Choroid plexus epithelial cell (primary cell): ENCODE measurements at places on chromosomes 5 and 9.

DNA sequence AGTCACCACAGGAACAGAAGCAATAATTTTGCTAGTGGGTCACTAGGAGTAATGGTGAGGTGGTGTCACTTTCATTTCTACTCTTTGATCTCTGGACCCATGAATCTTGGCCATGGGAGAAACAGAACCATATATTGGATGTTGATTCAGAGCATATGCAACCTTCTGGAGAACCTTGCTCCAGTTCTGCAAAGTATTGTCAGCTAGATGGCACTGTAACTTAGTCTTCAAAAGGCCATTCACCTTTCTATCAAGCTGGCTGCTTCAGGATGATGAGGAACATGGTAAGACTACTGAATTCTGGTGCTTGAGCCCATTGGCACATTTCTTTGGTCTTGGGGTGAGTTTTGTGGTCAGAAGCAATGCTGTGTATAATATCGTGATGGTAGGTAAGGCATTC is 129.1 kb upstream of the FBN2 start:
- DNase-seq, result peak; percentile 54

DNA sequence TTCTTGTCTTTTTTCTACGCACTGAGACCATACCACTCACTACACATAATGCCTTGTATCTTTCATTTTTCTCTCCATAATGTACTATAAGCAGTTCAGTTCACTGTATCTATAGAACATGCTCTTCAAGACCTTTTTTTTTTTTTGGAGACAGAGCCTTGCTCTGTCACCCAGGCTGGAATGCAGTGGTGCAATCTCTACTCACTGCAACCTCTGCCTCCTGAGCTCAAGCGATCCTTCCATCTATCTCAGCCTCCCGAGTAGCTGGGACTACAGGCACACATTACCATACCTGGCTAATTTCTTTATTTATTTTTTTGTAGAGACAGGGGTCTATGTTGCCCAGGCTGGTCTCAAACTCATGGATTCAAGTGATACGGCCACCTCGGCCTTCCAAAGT is 208.7 kb downstream of the FANCC start:
- DNase-seq, result no peak

GRCh38 chr5:99141534-99142128 is 212.8 kb upstream of the CHD1 start:
- DNase-seq, result no peak

DNA sequence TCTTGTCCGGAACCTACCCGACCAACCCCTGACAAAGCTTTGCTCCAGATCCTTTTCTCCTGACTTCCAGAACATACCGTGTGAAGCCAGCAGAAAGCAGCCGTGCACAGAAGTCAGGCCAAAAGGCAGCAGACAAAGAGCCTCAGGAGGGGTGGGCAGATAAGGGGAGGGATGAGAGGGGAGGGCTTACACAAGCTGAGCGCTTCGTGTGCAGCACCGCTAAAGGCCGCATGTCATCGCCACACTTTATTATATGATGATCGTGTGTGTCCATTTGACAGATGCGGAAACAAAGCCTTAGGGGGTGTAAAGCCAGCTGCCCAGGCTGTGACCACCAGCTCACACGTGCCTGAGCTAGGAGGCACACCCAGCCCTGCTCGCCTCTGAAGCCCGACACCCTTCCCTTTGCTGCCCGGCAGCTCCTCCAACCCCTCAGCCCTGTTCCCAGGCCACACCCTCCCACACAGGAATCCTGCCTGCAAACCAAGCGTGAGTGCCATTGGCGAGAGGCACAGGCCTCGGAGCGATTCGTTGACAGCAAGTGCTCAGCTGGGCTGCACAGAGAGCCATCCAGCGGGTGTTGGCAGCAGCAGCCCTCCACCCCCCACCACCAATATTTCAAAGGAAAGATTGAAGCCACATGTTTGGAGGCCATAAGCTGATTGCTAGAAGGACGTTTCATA is 170.5 kb upstream of the SMIM23 start:
- DNase-seq, result no peak

DNA sequence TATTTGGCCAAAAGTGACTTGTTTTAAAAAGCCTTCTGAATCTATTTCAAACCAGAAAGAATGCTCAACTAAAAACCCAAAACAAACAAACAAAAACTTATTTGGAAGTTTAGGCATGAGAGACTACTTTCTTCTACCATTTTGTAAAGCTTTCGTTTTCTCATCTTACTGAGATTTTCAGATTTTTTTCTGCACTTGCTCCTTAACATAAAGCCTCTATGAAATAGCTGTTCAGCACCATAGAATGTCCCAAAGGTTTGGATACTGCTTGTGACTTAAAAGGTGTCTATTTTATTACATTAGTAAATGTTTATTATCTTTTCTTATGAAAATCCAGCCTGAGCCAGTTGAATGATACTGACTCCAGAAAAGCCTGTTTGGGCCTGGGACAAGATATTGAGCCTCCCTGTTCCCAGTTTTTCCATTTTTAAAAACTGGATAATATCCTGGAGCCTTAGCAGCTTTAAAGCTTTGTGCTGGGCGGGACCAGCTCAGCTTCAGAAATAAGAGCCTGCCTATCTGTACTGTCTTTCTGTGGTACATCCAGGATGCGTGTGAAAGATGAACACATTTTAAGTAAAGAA is 292.6 kb downstream of the ZSWIM6 start:
- no peak for DNase-seq

DNA sequence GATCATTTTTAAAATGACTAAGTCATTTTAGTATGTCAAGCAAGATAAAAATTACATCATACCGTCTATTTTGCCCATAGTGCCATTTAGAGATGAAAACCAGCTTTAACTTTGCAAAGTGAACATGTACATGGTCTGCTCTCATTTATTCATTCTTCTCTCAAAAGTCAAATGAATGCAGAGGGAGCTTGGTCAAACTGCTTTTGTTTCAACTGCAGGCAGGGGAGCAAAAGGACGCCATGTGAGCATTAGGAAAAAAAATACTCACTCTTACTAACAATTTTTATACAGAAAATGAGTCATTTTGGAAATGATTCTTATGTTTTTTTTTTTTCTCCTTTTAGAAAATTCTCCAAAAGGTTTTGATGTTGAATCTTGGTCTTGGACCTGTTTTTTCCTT is 15.7 kb downstream of the SCGB3A1 start:
- no peak for DNase-seq

DNA sequence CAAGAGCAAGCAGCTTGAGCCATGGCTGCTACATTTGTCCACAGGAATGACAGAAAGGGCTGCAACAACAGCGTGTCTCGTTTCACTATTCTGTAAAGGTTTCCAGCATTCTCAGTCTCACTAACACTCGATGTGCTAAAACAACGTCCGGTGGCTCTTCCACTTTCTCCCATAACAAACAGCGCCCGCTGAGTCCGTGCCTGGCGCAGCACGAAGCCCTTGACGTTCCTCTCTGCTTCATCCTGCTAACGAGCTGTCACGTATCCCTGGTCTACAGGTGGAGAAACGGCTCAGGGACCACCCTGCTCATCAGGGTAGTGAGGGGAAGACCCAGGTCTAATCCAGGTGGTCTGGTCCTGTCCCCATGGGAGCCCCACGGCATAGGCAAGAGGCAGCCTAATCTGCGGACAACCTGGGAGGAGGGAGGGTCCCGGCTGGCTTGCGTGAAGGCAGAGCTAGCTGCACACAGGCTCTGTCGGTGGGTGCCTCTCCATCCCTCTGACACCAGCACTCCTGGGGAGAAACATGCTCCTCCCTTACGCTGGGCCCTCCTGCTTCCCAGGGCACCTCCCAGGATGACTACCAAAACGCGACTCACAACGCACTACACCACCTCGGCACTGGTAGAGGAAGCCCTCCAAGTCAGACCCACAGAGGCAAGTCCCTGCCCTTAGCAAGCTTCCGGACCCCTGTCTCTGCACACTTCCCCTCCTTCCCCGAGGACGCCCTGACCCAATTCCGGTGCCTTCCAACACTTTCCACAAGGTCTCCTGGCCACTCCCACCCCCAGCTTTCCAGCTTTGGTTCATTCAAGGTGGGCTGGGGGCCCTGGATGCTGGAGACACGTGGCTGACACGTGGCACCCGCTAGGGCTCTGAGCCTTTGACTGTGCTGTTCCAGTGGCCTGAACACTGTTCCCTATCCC is 43.3 kb downstream of the VAV2 start:
- DNase-seq, result no peak

GRCh38 chr5:10678244-10678643 is 82.8 kb downstream of the DAP start:
- no peak for DNase-seq

DNA sequence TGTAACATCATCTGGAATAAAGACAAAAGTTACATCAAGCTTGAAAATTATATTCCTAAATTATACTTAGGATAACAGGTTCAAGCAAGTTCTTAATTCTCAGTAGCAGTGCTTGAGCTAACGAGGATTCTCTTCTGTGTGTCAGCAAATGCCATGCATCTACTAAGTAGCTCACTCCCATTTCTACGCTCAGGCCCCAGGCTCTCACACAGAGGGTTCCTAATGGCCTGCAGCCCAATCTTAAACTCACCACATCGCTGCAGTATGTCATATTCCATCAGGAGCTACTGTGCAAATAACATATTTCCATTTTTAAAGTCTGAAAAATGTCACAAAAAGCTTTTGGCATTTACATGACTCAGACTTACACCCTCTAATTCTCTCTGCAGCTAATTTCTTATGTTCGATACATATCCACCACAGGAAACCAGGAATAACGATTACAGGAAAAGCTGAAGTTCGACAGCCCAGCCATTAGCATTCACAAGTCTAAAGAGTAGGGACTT is 474.8 kb downstream of the EFNA5 start:
- DNase-seq, result no peak

DNA sequence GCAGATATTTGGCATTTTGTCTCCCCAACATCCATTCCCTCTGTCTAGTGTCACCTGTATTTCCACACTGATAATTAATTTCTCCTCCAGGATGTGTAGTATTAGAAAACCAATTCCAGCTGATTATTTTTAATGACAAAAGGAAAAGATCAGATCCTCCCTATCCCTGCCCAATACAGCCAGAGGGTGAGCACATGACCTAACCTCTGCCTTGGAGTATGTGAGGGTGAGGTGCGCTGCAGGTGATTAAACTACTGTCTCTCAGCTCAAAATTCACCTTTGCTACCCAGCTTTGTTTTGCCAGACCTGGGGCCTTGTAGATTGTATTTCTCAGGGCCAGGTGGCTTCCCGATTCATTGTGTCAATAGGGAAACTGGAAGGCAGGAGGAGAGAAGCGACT is 402.1 kb downstream of the PRELID2 start:
- DNase-seq, result no peak

DNA sequence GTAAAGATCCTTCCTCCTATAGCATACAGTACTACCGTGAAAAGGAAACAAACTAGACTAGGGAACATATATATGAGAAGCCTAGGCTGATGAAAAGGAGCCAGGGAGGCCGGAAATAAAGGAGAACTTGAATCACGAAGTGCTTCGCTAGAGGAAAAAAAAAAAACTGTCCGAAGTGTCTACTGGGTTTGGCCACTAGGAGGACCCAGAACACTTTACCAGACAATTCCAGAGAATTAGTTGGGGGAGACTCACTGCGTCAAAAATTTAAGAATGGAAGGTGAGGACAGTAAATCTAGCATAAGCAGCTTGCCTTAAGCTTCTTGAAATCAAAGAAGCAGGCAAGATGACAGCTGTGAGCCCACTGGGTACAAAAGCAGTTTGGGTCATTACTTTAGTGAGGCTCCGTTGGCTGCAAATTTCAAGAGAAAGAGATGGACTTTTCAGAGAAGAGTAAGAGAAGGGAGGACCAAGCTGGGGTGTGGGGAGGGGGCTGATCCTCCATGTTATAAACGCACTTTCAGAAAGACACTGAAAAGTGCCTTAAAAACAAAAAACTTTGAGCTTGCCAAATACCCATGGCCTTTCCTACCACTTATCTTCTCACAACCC is 47.4 kb downstream of the P4HA2 start:
- DNase-seq, result peak; percentile 86

- no peak for DNase-seq
These were observed 1.2 kb downstream of the CXXC5 start for GRCh38 chr5:139649082-139649991.

DNA sequence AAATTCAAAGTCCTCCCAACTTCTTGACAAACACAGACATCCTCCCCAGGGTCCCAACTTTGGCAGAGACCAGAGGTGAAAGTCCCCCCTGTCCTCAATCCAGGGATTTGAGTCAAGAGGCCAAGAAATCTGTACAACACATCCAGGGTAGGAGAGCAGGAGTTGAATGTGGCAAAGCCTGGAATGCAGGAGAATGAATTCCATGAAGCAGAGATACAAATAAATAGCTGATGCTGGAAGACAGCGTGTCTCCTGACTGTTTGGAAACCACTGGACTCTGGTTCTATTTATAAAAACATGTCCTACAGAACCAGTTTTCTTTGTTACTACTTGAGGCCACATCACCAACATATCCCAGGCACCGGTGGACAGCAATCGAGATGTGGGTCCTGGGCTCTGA is 43.7 kb upstream of the SLIT3 start:
- no peak for DNase-seq
